ENCODE measurements at places on chromosomes 7 and 10. TPM values are rescaled to one million over a fixed set of nuclear protein-coding genes. Genes with fewer than 3 reads are reported as not detected.

GPR15LG gene
- not detected for total RNA-seq

CCDC172 gene
- not detected for total RNA-seq

APBB1IP gene
- total RNA-seq: 8.5 TPM

CCL24 gene
- not detected for total RNA-seq

SLC26A5 gene
- 0.47 TPM for total RNA-seq

TLX1 gene
- total RNA-seq: not detected

FBXL15 gene
- total RNA-seq: 15.0 TPM

HOXA7 gene
- total RNA-seq: 5.8 TPM

NME8 gene
- total RNA-seq: not detected

TMEM140 gene
- 39.1 TPM for total RNA-seq

SLC4A2 gene
- 115 TPM for total RNA-seq

CYP2C18 gene
- not detected for total RNA-seq

OPN4 gene
- total RNA-seq: not detected

DDC gene
- total RNA-seq: 0.60 TPM

ACTL6B gene
- total RNA-seq: not detected

CLDN4 gene
- total RNA-seq: 0.65 TPM

MSS51 gene
- 1.0 TPM for total RNA-seq

TUBB8 gene
- not detected for total RNA-seq

SEMA4G gene
- total RNA-seq: 1.4 TPM

FLNC gene
- total RNA-seq: 37.3 TPM

PILRA gene
- total RNA-seq: 17.2 TPM

PLEKHS1 gene
- not detected for total RNA-seq

PTN gene
- total RNA-seq: 4.8 TPM

PRDX3 gene
- 125 TPM for total RNA-seq

PODXL gene
- total RNA-seq: 71.3 TPM

SYT15B gene
- total RNA-seq: 1.2 TPM

CDHR3 gene
- total RNA-seq: 9.8 TPM

Data from omental fat pad (tissue), 4 donors.